ENCODE measurements at places on chromosomes 12 and 14.
A peak's percentile ranks its signal among the peaks of the same experiment; 100 is the strongest.

- DNase-seq, result no peak
Observed at GRCh38 chr12:33439587-33440011, at the start of gene SYT10. Gene SYT10 (minus strand): TSS chr12:33439819. CDS start chr12:33439522, 297 bp downstream.

DNA sequence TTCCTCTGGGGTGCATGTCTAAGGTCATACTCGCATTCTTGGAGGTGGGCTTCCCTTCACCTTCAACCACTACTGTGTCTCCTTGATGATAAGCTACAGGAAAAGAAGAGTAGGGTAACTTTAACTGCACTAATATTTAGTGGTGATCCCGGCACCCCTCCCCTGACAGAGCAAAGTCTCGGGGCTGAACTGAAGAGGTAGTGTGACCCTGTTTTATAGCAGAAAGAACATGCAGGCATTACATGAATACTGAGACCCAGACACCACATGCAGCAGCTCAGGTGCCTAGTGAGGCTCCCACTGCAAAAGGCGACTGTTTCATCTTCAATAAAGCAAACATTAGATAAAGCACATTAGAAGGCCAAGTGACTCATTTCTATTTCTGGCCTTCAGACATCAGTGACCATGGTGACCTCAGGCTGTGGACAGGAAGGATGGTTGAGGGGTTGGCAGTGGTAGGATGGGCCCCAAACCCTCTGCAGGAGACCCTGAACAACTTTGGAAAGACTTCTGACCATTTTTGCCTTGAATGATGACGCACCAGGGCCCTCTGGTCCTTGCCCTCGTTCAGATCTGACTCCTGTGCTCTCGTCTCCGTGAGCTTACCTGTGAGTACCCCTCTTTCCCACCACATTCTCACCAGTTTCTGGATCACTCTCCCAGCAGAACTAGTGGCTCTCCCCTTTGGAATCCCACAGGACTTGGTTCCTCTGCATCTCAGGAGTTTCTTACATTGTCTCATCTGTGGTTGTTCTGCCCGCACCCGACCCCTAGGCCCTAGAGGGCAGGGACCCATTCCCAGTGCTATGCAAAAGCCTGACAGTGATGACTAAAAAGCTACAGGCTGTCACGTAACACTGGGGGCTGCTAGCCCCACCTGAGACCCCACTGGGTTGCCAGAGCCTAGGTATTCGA lies 23.8 kb upstream of the JPH4 start:
- DNase-seq, result no peak

- no peak for DNase-seq
Observed at GRCh38 chr14:81449576-81449975, 49.5 kb upstream of the STON2 start.

DNA sequence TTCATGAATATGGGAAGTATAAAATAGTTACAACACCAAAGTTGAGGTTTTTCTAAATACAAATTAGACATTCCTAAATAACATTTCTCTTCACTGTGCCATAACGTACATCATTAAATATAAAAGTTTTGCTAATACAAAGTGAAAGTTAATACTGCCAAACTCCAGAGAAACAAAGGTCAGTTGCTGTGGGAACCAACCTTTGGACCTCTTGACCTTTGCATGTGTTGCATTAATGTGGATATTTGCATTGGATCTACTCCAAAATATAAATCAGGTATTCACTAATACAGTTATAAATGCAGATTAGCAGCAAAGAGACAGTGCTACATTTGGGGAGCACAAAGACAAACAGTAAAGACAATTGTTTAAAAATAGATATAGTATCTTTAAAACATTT lies 366.0 kb upstream of the USP15 start:
- DNase-seq, result no peak

DNA sequence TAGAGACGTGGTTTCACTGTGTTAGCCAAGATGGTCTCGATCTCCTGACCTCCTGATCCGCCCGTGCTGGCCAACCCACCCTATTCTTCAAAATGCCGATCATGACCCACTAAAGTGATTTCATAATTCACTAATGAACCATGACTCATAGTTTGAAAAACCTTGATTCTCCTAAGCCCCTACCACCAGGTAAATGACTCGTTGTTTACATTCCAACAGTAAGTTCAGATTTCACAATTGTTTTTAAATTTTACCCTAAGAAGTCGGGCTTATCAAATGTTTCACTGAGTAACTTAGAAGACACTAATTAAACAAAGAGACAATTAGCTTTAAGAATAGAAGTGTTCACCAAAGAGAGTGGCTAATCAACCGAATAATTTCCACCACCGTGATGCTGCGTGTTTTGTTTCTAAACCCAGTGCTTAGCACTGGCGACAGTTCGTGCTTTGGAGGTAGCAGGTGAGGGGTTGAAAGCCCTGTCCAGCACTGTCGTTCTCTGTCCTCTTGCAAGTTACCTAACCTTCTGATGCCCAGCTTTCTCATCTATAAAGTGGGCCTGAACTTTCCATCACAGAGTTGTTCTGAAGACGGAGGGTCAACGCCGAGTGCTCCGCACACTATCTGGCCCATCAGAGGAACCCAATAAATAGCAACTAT lies 136.5 kb downstream of the NTF3 start:
- DNase-seq, result no peak

- DNase-seq, result no peak
Observed at GRCh38 chr12:110337912-110338710, 57.1 kb downstream of the ATP2A2 start.

GRCh38 chr12:15222219-15222618 lies 1.0 kb upstream of the RERG start:
- DNase-seq, result no peak

DNA sequence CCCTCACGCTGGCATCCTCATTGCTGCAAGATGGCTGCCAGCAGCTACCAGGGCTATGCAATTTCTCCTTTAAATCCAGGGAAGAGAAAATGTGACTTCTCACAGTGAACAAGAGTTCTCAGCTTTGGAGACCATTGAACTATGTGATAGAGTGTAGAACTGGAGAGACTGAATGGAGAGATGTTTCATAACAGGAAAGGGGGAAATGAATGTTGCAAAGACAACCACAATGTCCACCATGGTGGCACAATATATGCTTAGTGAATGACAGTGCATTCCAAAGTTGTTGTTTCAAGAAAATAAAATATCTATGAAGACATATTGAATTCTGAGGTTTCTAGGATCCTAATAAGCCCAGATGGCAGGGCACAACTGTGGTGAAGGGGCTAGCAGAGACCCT lies 13.2 kb upstream of the COCH start:
- DNase-seq, result no peak

DNA sequence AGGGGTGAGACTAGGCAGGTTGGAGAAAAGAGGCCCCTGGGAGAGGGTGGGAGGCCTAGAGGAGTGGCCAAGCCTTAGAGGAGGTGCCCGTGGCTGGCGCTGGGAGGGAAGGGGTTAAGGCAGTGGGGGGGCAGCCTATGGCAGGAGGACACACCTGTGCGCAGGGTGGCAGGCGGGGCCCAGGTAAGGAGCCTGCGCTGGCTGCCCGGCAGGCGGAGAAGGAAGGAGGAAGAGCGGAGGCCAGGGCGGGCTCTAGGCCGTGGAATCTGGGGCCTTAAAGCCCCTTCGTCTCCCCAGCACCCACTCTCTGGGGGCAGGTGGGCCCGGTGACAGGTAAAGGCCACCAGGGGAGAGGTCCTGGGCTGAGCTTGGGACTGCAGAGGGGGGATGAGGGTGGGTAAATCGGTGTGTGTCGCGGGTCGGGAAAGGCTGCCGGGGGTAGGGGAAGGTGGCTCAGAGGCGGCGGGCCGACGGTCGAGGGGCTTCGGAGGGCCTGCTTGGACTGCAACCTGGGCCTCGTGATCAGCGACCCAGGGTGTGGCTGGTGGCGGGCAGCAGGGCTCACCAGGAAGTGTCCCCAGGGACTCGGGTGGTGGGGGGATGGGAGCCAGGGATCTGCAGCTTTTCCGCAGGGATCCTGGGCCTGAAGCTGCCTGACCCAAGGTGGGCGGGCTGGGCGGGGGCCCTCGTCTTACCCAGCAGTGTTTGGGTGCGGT lies 7.3 kb downstream of the PHB2 start:
- no peak for DNase-seq

GRCh38 chr12:118611770-118612169 lies 235.4 kb downstream of the SUDS3 start:
- no peak for DNase-seq

GRCh38 chr14:80037349-80037748 lies 174.0 kb downstream of the DIO2 start:
- DNase-seq, result no peak

DNA sequence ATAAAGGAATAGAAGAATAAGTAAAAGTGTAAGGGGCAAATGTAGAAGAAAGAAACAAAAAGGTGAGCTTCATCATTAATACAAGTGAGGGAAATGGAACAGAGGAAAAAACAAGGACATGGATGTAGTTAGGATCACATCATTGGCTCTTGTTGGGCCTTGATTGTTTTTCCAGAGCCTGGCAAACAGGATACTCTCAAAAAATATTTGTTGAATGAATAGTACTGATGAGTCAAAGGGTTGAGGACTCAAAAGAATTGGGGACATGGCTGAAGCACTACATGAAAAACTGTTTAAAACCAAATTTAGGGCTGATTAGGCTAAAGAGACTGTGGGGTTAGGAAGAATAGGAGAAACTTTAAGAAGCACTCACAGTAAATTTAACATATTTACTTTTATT lies 11.4 kb upstream of the SRP54 start:
- no peak for DNase-seq

- DNase-seq, result peak; percentile 42
Observed at GRCh38 chr12:112590281-112590680, 171.5 kb downstream of the PTPN11 start.

DNA sequence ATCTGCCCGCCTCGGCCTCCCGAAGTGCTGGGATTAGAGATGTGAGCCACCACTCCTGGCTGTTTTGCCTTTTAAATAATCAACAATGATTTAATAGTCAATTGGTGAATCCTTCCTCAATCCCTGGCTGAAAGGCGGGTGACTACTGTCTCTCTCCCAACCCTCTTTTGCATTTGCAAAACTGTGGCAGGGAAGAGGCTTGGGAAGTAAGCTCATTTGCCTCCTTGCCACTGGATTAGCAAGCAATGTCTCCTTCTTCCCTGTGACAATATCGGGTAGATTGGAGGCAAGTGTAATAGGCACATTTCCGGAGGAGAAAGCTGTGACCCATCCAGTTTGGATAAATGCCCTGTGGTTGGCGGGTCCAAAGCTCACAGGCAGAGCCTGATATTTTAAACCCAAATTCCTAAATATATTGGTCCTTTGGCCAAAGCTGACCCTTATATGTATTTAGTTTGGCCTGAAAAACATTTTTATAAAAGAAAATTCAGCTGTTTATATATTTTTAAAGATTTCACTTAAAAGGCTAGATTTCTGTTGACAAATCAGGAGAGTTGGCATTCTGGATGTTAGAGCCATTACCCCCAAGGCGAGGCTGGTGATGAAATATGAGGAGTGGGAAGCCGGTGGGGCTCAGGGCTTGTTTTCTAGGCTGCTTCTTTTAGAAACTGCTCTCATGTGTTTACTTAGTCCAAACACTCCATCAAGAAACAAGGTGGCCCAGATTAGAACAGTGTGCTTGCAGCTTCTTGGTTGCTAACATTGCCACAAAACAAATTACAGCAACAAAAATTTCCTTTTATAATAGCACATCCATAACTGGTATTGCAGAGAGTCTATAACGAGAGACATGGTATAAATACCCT lies 646.9 kb upstream of the TMEM132C start:
- no peak for DNase-seq

DNA sequence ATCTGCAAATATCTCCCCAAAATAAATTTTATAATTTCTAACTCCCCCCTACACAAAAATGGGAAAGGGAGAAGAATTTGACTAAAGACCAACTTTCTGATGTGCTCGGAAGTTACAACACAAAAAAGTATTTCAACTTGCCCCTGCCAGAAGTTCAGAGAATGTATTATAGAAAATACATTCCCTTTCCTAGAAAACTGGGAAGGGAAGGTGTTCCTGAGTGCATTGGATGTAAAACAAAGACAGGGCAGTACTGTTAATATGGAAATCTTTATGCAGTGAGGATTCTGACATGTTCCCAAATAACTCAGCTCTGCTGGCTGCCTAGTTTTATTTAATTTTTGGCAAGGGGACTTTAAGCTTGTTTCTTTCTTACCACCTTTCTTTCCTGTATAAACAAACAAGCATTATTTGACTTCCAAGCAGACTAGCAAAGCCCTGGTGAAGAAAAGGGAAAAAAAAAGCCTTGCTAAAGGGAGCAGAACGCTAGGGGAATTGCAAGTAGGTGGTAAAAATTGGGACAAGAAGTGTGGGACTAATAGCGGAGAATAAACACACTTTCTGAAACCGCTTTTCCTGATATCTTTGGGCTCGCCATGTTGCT lies 124.1 kb downstream of the STXBP6 start:
- DNase-seq, result no peak

DNA sequence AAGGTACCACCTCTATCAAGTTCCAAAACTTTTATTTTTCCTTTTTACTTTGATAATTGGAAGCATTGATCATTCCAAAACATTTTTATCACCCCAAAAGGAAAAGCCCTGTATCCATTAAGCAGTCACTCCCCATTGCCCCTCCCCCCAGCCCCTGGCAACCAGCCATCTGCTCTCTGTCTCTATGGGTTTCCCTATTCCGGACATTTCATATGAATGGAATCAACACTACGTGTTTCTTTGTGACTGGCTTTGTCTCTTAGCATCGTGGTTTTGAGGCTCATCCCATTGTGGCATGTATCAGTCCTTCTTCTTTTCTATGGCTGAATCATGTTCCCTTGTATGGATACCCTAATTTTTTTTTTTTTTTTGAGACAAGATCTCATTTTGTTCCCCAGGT lies 18.0 kb upstream of the PHETA1 start:
- DNase-seq, result no peak

All from Daoy (cell line).